ENCODE measurements at places on chromosomes 12 and 14.

- no peak for DNase-seq
These were observed 8.5 kb downstream of the SLC38A1 start for GRCh38 chr12:46260124-46260912.

GRCh38 chr12:13947276-13947946 lies 34.0 kb downstream of the GRIN2B start:
- DNase-seq = no peak

DNA sequence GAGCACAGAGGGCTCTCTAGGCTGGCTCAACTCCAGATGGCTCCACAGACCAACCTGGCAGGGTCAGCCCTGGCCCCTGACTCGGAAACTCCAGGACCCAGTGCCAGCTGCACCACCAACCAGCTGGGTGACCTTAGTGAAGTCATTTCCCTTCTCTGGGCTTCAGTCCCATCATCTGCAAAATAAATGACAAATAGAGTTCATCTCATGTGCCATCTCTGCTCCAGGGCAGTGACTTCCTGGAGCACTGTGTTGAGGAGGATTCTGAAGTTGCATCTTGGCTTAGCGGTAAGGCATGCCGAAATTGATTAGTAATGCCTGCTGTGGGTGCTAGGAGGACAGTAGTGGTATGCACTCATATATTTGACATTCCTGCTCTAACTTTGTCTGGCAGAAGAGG lies 31.5 kb downstream of the DTX1 start:
- no peak for DNase-seq

- DNase-seq = no peak
These were observed 116.0 kb upstream of the NCOR2 start for GRCh38 chr12:124683152-124684124.

- DNase-seq = no peak
These were observed 1304.5 kb downstream of the AACS start for GRCh38 chr12:126369487-126370463.

GRCh38 chr12:80001562-80001961 lies 66.7 kb upstream of the PPP1R12A start:
- no peak for DNase-seq

DNA sequence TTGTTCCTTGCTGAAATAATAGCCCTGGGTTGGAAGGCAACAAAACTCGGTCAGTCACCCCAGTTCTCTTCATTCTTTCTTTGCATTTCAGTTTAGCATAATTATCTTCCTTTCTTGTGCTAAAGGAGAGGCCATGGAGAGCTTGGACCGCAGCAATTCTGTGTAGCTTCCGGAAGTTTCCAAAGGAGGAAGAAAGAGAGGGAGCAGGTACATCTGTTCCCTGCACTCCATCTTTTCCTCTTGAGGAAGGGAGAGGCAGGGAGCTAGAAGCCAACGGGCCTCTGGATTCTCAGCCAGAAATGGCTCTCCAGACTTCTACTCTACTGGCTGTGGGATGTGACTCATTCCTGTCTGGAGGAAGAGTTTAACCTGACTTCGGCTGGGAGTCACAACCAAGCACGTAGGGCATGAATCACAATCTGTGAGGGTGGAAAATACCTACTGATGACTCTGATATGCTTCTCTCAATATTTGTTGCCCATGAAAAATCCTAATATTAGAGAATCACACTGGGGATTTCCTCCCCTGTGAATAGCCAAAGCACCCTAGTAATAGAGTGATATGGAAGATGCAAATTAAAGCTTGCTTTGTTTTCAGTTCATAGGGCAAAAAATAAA lies 17.0 kb downstream of the ANO6 start:
- no peak for DNase-seq

DNA sequence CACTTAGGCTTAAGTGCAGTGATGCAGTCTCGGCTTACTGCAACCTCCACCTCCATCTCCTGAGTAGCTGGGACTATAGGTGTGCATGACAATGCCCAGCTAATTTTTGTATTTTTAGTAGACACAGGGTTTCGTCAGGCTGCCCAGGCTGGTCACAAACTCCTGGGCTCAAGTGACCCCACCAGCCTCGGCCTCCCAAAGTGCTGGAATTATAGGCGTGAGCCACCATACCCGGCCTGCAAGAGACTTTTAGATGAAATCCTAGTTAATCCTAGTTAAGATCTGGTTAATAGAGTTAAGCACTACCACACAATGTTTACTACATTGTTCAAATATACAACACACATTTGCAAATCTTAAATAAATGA lies 196.5 kb upstream of the AMIGO2 start:
- no peak for DNase-seq

GRCh38 chr12:89073027-89073398 lies 279.3 kb downstream of the DUSP6 start:
- DNase-seq = no peak

DNA sequence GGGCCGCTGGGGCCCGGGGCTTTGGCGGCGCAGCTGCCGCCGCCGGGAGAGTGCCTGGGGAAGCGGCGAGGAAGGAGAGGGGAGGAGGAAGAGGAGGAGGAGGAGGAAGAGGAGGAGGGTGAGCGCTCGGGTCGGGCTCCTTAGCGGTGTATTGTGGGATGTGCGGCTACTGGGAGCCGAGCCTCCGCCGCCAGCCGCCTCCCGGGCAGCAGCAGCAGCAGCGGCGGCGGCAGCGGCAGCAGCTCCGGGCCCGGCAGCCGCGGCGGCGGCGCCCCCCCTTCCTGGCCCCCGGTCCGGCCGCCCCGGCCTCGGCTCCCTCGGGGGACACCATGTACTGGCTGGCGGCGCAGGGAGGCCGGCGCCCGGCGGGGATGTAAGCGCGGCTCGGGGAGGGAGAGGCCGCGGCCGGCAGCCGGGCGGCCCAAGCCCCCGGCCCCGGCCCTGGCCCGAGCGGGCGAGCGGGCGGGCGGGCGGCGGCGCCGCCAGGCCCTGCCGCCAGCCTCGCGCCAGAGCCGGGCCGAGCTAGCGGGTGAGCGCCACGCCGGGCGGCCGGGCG lies at the start of gene SETD1B:
Gene SETD1B, plus strand, starts transcription at position 149 of the 556 bp plus-strand sequence. CDS start 729 bp downstream, outside the sequence.
- peak; percentile 80 for DNase-seq

DNA sequence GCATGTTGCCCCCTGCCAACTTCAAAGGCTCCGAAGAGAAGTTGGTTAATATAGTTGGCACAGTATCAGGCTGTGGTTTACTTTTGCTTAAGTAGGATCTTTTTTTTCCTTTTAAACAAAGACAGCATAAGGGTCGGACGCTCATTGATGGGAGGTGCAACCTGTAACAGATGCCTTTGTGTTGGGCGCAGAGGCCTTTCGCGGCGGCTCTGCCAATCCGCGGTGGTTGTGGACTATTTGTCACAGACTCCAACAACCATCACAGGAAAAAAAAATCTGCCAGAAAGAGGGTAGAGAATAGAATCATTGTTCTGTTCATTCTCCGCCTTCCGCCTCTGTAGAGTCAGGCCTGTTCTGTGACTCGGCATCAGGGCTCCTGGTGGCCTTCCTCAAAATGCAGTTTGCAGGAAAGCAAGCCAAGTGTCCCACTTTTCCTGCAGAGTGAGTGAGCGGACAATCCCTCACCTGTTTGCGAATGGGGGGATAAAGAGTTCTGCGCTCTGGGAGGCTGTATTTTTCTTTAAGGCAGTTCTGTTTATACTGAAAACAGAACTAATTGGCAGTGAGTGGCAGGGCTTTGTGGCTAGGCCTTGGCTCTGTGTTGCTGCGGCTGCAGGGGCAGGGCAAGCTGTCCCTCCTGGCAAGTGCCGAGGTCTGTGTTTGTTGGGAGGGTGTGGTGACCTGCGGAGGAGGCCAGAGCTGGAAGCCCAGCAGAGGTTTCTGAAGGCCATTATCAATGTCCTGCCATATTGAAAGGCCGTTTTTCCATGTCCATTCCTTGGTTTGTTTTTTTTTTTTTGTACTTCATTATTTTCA lies 83.0 kb upstream of the PIWIL1 start:
- DNase-seq = no peak

- no peak for DNase-seq
These were observed 27.7 kb upstream of the ZFP36L1 start for GRCh38 chr14:68820536-68820935.

DNA sequence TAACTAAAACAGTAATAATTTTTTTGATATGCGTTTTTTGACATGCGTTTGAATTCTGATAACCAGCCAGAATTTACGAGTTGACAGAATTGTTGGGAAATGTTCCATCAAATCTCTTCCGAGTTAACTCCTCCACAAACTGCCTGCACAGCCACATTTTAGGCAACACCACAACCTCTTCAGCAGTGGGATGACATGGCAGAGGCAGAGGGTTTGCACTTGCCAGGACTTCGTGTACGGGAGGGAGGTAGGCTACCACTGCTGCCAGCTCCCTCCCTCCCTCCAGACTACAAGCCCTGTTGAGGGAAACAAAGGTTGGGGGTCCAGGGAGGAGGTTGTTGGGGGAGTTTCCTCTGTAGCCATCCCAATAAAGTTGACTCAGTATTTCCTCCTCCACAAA lies 14.5 kb upstream of the ACTR6 start:
- no peak for DNase-seq

GRCh38 chr12:67957383-67957782 lies 31.9 kb upstream of the IFNG-AS1 start:
- no peak for DNase-seq

DNA sequence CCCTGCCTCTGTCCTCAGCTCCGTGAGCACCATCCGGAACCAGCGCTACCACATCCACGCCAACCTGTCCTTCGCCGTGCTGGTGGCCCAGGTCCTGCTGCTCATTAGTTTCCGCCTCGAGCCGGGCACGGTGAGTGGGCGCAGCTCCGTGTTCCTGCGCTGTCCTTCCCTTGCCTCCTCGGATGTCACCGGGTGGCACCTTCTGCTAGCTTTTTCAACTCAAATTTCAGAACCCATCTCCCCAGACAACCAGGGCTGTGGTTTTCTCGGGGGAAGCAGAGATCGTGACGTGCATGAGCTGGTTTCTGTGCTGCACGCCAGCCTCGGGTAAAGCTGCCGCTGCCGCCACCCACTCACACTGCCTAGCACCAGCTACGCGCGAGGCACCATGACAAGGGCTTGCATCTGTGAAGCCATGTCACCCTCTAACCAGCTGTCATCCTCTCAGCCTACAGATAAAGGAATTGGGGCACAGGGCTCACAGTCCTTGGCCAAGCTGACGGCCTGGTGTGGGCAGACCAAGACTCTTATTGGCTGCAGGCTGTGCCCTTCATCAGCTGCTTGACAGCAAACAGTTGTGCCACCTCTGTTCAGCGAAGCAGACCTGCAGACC lies 152.1 kb downstream of the ADGRD1 start:
- peak; percentile 80 for DNase-seq

DNA sequence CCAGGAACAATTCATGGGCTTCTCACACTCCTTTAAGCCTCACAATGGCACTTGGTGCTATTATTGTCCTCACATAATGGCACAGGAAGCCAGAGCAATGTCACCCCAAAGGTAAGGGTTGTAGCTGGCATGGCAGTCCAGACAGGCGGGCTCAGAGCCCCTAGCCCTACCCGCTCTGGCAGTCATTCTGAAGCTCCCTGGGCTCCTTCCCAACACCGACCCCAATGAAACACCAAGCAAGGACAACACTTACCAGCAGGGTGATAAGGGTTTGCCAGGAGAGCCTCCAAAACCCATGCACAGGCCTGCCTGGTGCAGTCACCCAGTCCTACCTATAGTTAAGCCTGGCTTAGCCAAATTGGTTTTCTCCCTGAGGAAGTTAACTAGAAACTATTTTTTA lies 30.8 kb downstream of the MAX start:
- no peak for DNase-seq

DNA sequence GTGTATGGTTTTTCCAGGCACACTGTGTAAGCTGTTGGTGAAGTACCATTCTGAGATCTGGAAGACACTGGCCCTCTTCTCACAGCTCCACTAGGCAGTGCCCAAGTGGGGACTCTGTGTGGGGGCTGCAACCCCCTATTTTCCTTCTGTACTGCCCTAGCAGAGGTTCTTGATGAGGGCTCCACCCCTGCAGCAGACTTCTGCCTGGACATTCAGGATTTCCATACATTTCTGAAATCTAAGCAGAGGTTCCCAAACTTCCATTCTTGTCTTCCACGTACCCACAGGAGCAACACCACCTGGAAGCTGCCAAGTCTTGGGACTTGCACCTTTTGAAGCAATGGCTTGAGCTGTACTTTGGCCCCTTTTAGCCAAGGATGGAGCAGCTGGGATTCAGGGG lies 85.2 kb upstream of the PRMT8 start:
- no peak for DNase-seq

DNA sequence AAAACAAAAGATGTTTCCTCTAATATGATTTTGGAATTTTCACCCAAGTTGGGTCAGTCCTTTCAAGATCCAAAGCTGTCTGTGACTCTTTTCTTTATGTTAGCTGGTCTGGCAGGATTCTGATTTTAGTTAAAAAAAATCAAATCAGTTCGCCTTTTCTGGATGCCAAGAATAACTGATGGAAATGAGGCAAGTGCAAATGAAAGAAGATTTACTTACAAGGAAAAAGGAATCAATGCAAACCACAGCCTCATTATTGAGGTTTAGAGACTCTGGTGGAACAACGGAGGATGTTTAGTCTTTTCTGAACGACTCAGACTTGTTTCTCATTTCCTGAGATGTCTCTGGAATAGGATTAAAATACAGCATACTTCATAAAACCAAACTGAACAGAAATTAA lies 117.0 kb upstream of the DYRK2 start:
- no peak for DNase-seq

DNA sequence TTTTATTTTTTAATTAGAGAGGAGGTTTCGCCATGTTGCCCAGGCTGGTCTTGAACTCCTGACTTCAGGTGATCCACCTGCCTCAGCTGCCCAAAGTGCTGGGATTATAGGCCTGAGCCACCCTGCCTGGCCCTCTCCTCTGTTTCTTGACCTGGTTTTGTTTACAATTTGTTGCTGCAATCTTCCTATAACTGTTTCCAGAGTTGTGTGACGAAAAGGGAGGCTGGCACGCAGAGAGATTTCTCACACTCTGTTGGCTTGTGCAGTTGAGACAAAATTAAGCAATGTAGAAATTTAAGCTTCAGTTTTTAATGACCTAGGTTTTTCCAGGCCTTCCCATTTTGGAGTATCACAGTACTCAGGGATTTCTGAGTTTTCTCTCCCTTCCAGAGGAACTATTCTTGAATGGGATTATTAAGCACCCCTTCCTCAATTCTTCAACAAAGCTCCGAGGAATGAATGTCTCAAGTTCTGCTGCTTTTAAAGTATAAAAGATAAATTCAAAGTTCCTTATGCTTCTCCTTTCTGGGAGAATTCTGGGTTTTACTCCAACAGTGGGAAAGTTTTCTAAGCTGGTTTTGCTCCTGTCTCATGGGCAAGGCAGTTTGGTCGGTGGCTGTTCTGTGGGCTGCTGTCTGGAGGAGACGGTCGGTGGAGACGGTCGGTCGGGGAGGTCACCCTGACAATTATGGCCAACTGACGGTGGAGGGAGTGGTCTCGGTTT lies 20.4 kb upstream of the FOS start:
- no peak for DNase-seq
